ENCODE measurements at places on chromosomes 7 and 10.

- no peaks in the 10 kb centered on the region for H3K27me3 ChIP-seq
- H3K4me3 ChIP-seq: no peak overlapping the region
- peaks cover 36% of the 10 kb centered on the region for H3K36me3 ChIP-seq
- H3K4me1 ChIP-seq: no peaks in the 10 kb centered on the region
- no peak for DNase-seq
These were observed 118.4 kb downstream of the NSUN6 start for GRCh38 chr10:18532881-18533535.

DNA sequence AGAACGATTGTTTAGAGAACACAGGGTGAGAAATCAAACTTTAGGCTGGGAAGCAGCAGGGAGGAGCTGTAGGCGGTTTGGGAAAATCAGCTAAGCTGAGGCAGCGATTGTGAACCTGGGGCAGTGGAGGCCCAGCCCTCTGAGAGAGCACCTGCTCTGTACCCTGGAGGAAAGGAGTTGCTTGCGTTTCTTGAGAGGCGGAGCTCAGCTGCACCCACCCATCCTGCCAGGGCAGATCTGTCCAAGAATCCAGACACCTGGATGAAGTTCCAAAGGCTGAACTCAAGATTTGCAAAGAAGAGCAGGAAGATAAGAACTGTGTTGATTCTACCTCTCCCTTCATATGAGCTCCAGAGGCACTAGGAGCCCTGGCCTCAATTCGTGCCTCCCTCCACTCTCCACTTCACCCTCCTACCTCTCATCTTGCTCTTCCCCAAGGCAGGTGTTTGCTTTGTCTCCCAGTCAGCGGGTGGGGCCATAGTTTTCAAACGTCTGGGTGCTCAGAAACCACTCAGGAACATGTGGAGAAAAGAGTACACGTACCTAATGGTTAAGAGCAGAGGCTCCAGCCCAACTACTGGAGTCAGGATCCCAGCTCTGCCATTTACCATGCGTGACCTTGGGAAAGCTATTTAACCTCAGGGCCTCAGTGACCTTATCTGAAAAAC is 21.5 kb upstream of the TMEM213 start:
- H3K4me1 ChIP-seq: no peaks in the 10 kb centered on the region
- no peak overlapping the region for H3K27ac ChIP-seq
- peaks cover 29% of the 10 kb centered on the region for H3K27me3 ChIP-seq
- no peak for DNase-seq
- no peak overlapping the region for H3K4me3 ChIP-seq
- H3K36me3 ChIP-seq: no peaks in the 10 kb centered on the region

DNA sequence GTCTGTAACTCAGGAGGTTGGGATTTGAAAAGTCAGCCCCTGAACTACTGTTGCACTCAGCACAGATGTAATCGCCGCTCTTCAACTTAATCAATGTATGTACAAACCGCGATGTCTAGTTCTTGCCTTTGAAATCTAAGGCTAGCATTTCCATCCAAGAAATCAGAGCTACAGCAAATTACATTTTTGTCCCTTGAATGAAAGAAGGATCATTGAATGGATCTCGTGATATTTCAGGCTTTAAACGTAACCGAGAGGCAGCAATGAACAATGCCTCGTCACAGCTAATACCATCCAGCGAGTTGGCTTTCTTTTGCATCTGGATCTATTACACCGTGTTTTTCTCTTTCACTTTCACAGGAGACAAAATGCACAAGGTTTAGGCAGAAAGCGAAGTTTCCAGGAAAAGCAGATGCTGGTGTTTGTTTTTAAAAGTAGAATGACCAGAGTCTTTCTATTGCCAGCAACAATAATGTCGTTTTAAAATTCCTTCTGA is 5.5 kb downstream of the SKIDA1 start:
- H3K27ac ChIP-seq: peak overlapping the region; percentile 78

DNA sequence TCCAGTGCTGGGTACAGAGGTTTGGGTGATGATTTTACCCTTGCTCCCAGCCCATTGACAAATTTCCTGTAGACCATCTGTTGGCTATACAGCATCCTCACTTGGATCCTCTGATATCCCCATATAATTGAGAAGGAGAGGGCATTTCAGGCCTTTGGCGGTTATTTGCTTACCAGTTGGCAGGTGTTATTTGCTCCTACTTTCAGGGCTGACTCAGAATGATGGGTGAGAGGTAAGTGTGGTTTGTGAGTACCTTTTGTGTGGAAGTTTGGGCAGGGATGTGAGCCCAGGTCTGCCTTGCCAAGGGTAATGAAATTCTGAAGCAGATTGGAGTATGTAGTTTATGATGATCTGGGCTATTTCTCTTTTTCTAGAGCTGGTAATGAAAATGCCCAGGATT is 93.6 kb downstream of the LRMDA start:
- no peaks in the 10 kb centered on the region for H3K36me3 ChIP-seq
- peaks cover 11% of the 10 kb centered on the region for H3K27me3 ChIP-seq
- DNase-seq: no peak
- no peak overlapping the region for H3K27ac ChIP-seq
- H3K4me3 ChIP-seq: no peak overlapping the region

DNA sequence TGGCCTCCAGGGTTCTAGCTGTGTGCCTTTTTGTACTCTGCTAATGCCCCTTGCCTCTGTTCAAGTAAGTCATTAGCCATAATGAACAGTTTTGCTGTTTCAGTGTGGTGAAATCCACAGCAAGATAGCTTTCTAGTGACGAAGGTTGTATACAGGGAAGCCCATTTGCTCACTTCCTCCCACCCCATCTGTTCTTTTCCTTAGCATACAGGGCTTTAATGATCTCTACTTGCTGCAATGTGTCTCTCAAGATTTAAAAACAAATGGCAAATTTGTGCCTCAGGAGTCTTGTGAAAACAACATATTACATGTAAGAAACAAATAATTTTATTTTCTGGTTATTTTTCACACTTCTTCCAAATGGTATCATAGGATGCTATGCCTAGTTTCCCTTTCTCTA is 243.2 kb downstream of the CDK14 start:
- DNase-seq: no peak
- peaks cover 5% of the 10 kb centered on the region for H3K4me1 ChIP-seq
- H3K27ac ChIP-seq: no peak overlapping the region
- H3K27me3 ChIP-seq: no peaks in the 10 kb centered on the region
- no peaks in the 10 kb centered on the region for H3K36me3 ChIP-seq

DNA sequence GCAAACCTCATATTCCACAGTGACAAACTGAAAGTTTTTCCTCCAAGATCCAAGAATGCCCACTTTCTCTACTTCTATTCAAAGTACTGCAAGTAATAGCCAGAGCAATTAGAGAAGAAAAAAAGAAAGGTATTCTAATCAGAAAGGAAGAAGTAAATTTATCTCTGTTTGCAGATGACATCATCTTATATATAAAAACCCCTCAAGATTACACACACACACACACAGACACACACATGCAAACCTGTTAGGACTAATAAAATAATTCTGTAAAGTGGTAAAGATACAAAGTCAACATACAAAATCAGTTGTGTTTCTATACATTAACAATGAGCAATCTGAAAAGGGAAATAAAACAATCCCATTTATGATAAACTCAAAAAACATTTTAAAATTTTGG is 44.7 kb upstream of the AASS start:
- H3K36me3 ChIP-seq: no peaks in the 10 kb centered on the region
- no peak overlapping the region for H3K4me3 ChIP-seq
- H3K27me3 ChIP-seq: no peaks in the 10 kb centered on the region
- H3K4me1 ChIP-seq: no peaks in the 10 kb centered on the region

GRCh38 chr10:5356302-5356763 is 8.4 kb upstream of the UCN3 start:
- H3K36me3 ChIP-seq: no peaks in the 10 kb centered on the region
- DNase-seq: no peak
- no peak overlapping the region for H3K4me3 ChIP-seq
- H3K27me3 ChIP-seq: no peaks in the 10 kb centered on the region

GRCh38 chr7:84780158-84781124 is 406.4 kb downstream of the SEMA3D start:
- H3K27me3 ChIP-seq: no peaks in the 10 kb centered on the region
- no peak overlapping the region for H3K4me3 ChIP-seq
- H3K27ac ChIP-seq: no peak overlapping the region
- no peaks in the 10 kb centered on the region for H3K36me3 ChIP-seq
- DNase-seq: no peak

GRCh38 chr7:46557781-46558180 is 636.7 kb upstream of the IGFBP3 start:
- H3K4me3 ChIP-seq: no peak overlapping the region
- H3K36me3 ChIP-seq: no peaks in the 10 kb centered on the region
- H3K4me1 ChIP-seq: no peaks in the 10 kb centered on the region
- no peak overlapping the region for H3K27ac ChIP-seq
- DNase-seq: no peak

GRCh38 chr10:78385599-78385998 is 351.9 kb downstream of the RPS24 start:
- H3K27ac ChIP-seq: no peak overlapping the region
- no peaks in the 10 kb centered on the region for H3K27me3 ChIP-seq
- no peak for DNase-seq
- no peaks in the 10 kb centered on the region for H3K36me3 ChIP-seq
- no peak overlapping the region for H3K4me3 ChIP-seq

DNA sequence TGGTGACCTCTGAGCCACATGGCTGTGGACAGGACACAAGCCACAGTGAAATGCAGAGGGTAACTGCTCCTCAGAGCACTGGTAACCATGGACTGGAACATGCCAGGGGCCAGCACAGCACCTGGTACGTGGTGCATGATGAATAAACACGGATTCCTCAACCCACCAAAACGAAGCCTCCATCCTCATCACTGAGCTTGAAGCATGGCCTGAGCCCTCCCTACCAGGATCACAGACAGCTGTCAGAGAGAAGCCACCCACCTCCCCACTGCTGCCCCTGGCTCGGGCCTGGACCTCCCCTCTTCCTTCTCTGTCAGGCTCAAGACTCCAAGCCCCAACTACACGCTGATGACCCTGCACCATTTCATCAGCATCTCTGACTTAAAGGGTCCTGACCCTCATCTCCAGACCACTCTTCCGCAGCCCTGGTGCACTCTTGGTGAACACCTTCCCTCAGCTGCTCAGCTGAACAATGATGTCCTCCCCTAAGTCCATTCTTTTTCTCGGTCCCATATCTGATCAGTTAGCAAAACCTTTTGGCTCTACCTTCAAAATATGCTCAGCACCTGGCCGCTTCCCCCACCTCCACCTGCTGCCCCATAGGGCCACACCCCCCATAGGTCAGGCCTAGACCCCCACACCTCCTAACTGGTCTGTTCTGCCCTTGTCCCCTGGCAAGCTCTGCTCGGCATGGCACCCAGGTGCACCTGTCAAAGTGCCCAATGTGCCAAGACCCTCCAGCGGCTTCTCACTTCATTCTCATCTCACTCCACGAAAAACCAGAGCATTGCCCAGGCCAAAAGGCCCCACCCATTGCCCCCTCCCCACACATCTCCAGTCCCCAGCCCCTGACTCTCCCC is 141.1 kb downstream of the MAPK8 start:
- no peaks in the 10 kb centered on the region for H3K36me3 ChIP-seq
- H3K4me3 ChIP-seq: no peak overlapping the region
- H3K27me3 ChIP-seq: no peaks in the 10 kb centered on the region
- DNase-seq: no peak
- peaks cover 18% of the 10 kb centered on the region for H3K4me1 ChIP-seq

- no peaks in the 10 kb centered on the region for H3K36me3 ChIP-seq
- no peak overlapping the region for H3K27ac ChIP-seq
- no peak overlapping the region for H3K4me3 ChIP-seq
- H3K4me1 ChIP-seq: no peaks in the 10 kb centered on the region
- peaks cover 13% of the 10 kb centered on the region for H3K27me3 ChIP-seq
These were observed 61.5 kb upstream of the ELMO1 start for GRCh38 chr7:37510043-37510634.

GRCh38 chr7:148162808-148163207 is 427.8 kb upstream of the C7orf33 start:
- H3K4me1 ChIP-seq: no peaks in the 10 kb centered on the region
- no peaks in the 10 kb centered on the region for H3K36me3 ChIP-seq
- no peak for DNase-seq
- H3K27me3 ChIP-seq: no peaks in the 10 kb centered on the region

GRCh38 chr7:4631380-4632179 is 50.5 kb upstream of the FOXK1 start:
- no peak overlapping the region for H3K4me3 ChIP-seq
- no peaks in the 10 kb centered on the region for H3K4me1 ChIP-seq
- no peak overlapping the region for H3K27ac ChIP-seq
- no peaks in the 10 kb centered on the region for H3K27me3 ChIP-seq
- H3K36me3 ChIP-seq: no peaks in the 10 kb centered on the region

- no peaks in the 10 kb centered on the region for H3K36me3 ChIP-seq
- H3K27ac ChIP-seq: no peak overlapping the region
- no peak overlapping the region for H3K4me3 ChIP-seq
- H3K27me3 ChIP-seq: no peaks in the 10 kb centered on the region
These were observed 183.1 kb upstream of the SEMA3E start for GRCh38 chr7:83832009-83832408.

DNA sequence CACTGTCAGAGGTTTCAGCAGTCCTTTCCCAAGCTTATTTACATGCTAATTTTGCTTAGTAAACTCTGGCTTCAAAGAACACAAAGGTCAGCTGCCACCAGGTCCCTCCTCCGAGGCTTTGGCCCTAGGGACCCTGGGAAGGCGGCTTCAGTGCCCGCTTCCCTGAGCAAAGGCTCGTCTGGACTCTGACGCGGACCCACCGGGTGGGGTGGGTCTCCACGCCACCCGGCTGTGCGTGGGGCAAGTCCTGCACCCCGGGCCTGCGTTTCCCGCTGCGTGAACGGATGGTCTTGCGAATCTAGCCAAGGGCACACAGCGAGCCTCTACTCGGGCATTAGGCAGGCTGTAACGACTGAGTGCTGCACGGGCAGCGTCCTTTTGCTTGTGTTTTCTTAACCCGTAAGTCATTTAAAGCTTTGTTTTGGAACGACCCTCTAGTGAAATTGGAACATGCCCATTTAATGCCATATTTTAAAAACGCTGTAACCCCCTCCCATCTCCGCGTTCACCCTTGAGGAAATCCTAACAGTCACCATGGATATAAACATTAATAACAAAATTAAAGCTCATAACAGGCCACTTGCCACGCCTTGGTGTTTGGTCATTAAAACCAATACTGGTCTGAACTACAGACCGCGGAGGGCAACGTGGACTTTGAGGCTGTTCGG is 828 bp downstream of the BNIP3 start:
- H3K4me1 ChIP-seq: peaks cover 10% of the 10 kb centered on the region
- no peak for DNase-seq
- no peaks in the 10 kb centered on the region for H3K27me3 ChIP-seq
- H3K4me3 ChIP-seq: peak overlapping the region; percentile 93

DNA sequence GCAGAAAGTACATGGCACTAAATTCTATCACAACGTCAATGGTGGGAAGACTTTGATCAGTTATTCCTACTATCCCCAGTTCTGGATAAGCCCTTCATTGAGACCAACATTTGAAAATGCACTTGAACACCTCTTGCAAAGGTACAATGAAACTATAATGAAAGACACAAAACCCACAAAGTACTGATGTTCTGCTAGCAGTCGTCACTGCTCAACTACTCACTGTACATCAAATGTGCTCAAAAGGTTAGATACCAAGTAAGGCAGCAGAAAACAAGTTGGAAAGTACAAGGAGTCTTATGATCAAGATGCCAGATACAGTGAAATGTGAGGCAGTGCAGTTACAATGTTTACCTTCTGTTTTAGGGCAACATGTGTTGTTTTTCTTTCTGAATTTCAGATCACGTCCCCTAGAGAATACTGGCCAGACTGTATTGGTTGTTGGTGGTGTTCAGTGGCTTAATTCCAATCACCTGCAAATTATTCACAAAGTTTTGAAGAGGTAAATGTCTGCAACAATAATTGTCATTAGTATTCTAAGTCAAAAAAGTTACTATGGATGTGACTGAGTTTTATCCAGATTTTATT is 62.4 kb upstream of the WNT16 start:
- no peak overlapping the region for H3K4me3 ChIP-seq
- no peaks in the 10 kb centered on the region for H3K4me1 ChIP-seq
- no peaks in the 10 kb centered on the region for H3K36me3 ChIP-seq
- no peak overlapping the region for H3K27ac ChIP-seq
- DNase-seq: no peak
- H3K27me3 ChIP-seq: no peaks in the 10 kb centered on the region

Measured in A673 (cell line).